ENCODE measurements at places on chromosomes 12 and 14. TPM values are rescaled to one million over a fixed set of nuclear protein-coding genes. Genes with fewer than 3 reads are reported as not detected.
A peak's percentile ranks its signal among the peaks of the same experiment; 100 is the strongest.

GRCh38 chr14:25381498-25381897 lies 331.6 kb upstream of the STXBP6 start:
- H3K4me3 ChIP-seq: no peak overlapping the region
- H3K36me3 ChIP-seq: no peaks in the 10 kb centered on the region
- H3K27ac ChIP-seq: no peak overlapping the region
- H3K27me3 ChIP-seq: no peaks in the 10 kb centered on the region
- H3K4me1 ChIP-seq: no peaks in the 10 kb centered on the region
- DNase-seq: no peak

- H3K27me3 ChIP-seq: no peaks in the 10 kb centered on the region
- peak; percentile 73 for DNase-seq
- H3K4me1 ChIP-seq: peaks cover 16% of the 10 kb centered on the region
- H3K36me3 ChIP-seq: no peaks in the 10 kb centered on the region
- no peak overlapping the region for H3K27ac ChIP-seq
Measured at GRCh38 chr12:52121824-52122539, 42.5 kb downstream of the SMIM41 start.

GRCh38 chr12:47686645-47687240 lies 19.1 kb downstream of the RPAP3 start:
- H3K27me3 ChIP-seq: no peaks in the 10 kb centered on the region
- peak; percentile 25 for DNase-seq

DNA sequence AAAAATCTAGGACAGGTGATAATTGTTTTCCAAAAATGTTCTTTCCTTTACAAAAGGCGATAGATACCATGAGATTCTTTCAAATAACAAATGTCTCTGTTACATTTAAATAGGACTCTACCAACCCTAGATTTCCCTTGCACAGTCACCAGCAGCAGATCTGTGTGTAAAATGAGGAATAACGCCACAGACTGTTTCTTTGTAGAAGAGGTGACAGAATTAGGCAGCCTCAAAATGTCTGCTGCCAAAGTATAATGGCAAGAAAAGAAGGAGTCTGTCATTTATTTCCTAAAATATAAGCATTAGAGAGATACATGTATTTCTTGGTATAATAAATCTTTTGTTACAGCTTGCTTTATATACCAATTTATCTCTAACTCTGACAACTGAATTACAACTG lies 8.5 kb upstream of the SRGAP1 start:
- H3K4me1 ChIP-seq: no peaks in the 10 kb centered on the region
- no peaks in the 10 kb centered on the region for H3K27me3 ChIP-seq
- DNase-seq: no peak
- no peaks in the 10 kb centered on the region for H3K36me3 ChIP-seq

- H3K36me3 ChIP-seq: no peaks in the 10 kb centered on the region
- DNase-seq: no peak
- H3K27me3 ChIP-seq: no peaks in the 10 kb centered on the region
- no peak overlapping the region for H3K27ac ChIP-seq
- H3K4me1 ChIP-seq: no peaks in the 10 kb centered on the region
Measured at GRCh38 chr14:50542941-50543418, 10.6 kb upstream of the MAP4K5 start.

- no peaks in the 10 kb centered on the region for H3K27me3 ChIP-seq
- H3K4me3 ChIP-seq: no peak overlapping the region
- H3K4me1 ChIP-seq: peaks cover 4% of the 10 kb centered on the region
- no peak for DNase-seq
- peaks cover 29% of the 10 kb centered on the region for H3K36me3 ChIP-seq
- no peak overlapping the region for H3K27ac ChIP-seq
Measured at GRCh38 chr14:102464846-102465341, 44.7 kb downstream of the ANKRD9 start.

- no peaks in the 10 kb centered on the region for H3K4me1 ChIP-seq
- no peaks in the 10 kb centered on the region for H3K36me3 ChIP-seq
- H3K4me3 ChIP-seq: no peak overlapping the region
Measured at GRCh38 chr12:102484428-102484958, 4.1 kb upstream of the IGF1 start.

DNA sequence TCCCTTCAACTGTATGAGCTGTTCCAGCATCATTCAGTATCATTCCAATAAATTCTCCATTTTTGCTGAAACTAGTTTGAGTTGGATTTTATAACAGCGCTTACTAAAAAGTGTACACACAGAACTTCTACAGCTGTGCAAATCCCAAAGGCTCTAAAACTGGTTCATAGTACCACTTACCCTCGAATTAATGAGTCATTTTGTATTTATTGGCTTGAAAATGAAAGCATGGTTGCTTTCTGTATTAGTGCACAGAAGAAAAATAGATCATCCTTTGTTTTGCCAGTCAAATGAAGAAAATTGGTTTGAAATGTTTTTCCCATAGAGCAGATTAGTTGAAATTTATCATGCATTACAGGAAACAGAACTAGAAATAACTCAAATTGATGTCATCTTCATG lies 268.3 kb upstream of the CPNE8 start:
- no peak overlapping the region for H3K4me3 ChIP-seq
- peak; percentile 24 for DNase-seq
- H3K27ac ChIP-seq: no peak overlapping the region
- H3K27me3 ChIP-seq: no peaks in the 10 kb centered on the region
- H3K36me3 ChIP-seq: no peaks in the 10 kb centered on the region
- no peaks in the 10 kb centered on the region for H3K4me1 ChIP-seq

- H3K4me1 ChIP-seq: no peaks in the 10 kb centered on the region
- H3K4me3 ChIP-seq: no peak overlapping the region
- H3K36me3 ChIP-seq: peaks cover 6% of the 10 kb centered on the region
- no peak overlapping the region for H3K27ac ChIP-seq
- H3K27me3 ChIP-seq: no peaks in the 10 kb centered on the region
Measured at GRCh38 chr14:93655078-93655750, 133.1 kb downstream of the PRIMA1 start.

- peak overlapping the region; percentile 53 for H3K4me3 ChIP-seq
- no peaks in the 10 kb centered on the region for H3K27me3 ChIP-seq
- H3K36me3 ChIP-seq: no peaks in the 10 kb centered on the region
- DNase-seq: peak; percentile 83
- peak overlapping the region; percentile 74 for H3K27ac ChIP-seq
Measured at GRCh38 chr12:62631471-62632410, 165.1 kb downstream of the MON2 start.

DNA sequence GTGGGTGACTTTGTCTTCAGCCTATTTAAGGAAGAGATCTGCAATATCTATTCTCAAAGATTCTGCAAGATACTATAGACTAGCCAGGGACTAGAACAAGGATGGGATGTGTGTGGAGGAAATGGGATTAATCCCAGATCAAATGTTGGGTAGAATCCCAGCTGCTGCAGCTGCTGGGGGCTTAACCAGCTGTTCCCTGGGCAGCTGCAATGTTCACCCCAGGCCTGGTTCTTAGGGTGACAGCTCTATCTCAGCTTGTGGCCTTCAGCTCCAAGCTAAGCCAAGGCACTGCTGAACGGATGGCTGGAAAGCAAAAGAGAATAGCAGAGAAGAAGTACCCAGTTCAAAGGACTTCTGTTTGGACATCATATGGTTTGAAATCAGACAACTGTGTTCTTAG lies 10.0 kb upstream of the RHEBL1 start:
- no peak overlapping the region for H3K4me3 ChIP-seq
- no peaks in the 10 kb centered on the region for H3K36me3 ChIP-seq
- no peak overlapping the region for H3K27ac ChIP-seq

DNA sequence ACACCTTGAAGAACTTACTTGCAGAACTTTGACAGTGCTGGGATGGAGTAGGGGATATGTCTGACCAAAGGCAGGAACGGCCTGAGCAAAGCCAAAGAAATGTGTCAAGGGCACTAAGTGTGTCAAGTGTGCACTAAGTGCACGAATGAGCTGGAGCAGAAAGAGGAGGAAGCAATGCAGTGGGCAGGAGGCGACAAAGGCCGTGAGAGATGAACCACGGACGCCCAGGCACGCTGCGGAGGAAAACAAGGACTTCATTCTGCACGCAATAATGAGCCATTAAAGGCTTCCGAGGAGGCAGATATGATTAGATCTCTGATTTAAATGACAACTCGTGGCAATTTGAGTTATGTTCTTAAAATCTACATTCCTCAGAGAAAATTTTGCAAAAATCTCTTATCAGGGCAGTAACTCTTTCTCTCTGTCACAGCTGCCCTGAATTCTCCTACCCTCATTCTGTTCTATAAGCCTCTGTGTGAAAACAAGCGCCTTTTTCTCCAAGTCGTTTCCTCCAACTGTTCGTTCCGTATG lies 25.3 kb downstream of the GRIN2B start:
- no peak overlapping the region for H3K27ac ChIP-seq
- H3K36me3 ChIP-seq: no peaks in the 10 kb centered on the region
- H3K27me3 ChIP-seq: no peaks in the 10 kb centered on the region
- peaks cover 14% of the 10 kb centered on the region for H3K4me1 ChIP-seq

DNA sequence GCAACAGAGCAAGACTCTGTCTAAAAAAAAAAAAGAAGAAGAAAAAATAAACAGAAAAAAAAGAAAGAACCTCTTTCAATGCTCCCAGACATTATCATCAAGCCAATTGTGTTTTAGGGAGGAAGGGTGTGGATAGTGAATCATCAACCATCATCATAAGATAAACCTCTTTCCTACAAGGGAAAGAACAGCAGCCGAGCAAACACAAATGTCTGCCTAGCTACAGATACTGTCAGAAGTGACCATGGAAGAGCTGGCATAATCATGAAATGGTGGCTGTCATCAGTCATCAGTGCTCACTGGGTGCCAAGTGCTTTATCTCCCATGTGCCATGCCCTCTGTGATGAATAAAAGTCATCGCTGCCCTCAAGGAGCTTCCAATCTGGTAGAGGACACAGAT lies 46.6 kb downstream of the SLC17A8 start:
- no peaks in the 10 kb centered on the region for H3K27me3 ChIP-seq
- H3K4me3 ChIP-seq: no peak overlapping the region
- no peaks in the 10 kb centered on the region for H3K4me1 ChIP-seq
- no peaks in the 10 kb centered on the region for H3K36me3 ChIP-seq
- no peak for DNase-seq

- no peaks in the 10 kb centered on the region for H3K36me3 ChIP-seq
- DNase-seq: no peak
- no peaks in the 10 kb centered on the region for H3K4me1 ChIP-seq
- H3K27me3 ChIP-seq: no peaks in the 10 kb centered on the region
- no peak overlapping the region for H3K4me3 ChIP-seq
Measured at GRCh38 chr12:3592856-3593625, 102.0 kb downstream of the PRMT8 start.

- H3K36me3 ChIP-seq: no peaks in the 10 kb centered on the region
- no peaks in the 10 kb centered on the region for H3K4me1 ChIP-seq
- H3K27ac ChIP-seq: no peak overlapping the region
- H3K27me3 ChIP-seq: no peaks in the 10 kb centered on the region
- H3K4me3 ChIP-seq: no peak overlapping the region
Measured at GRCh38 chr12:89157413-89157812, 194.9 kb downstream of the DUSP6 start.

GRCh38 chr12:57340104-57340503 lies 89.1 kb upstream of the STAC3 start:
- peaks cover 7% of the 10 kb centered on the region for H3K4me1 ChIP-seq
- H3K27me3 ChIP-seq: no peaks in the 10 kb centered on the region
- DNase-seq: no peak
- H3K27ac ChIP-seq: no peak overlapping the region
- H3K36me3 ChIP-seq: peaks cover 5% of the 10 kb centered on the region

The GPRC5D gene
- not detected for total RNA-seq

The RASSF3 gene
- total RNA-seq: 11.1 TPM

The HPD gene
- total RNA-seq: 0.72 TPM

The KRT78 gene
- total RNA-seq: not detected

The GALNT16 gene
- 9.5 TPM for total RNA-seq

The WSCD2 gene
- total RNA-seq: 6.1 TPM

The OR4L1 gene
- total RNA-seq: not detected

The FOXG1 gene
- not detected for total RNA-seq

The FAIM2 gene
- total RNA-seq: 72.6 TPM

The CD69 gene
- 9.6 TPM for total RNA-seq
